Right ventricle myocardium superior (tissue), 1 donor: ENCODE measurements at places on chromosomes 4 and X. TPM values are rescaled to one million over a fixed set of nuclear protein-coding genes. Genes with fewer than 3 reads are reported as not detected.

MAML3 gene
- 2.4 TPM for total RNA-seq

RAB9B gene
- total RNA-seq: 28.0 TPM

OPRPN gene
- total RNA-seq: not detected

XAGE2 gene
- total RNA-seq: not detected

CYP2U1 gene
- total RNA-seq: 6.5 TPM

GRCh38 chr4:90474484-90474883, 347.3 kb downstream of the CCSER1 start:
- DNase-seq: no peak

DNA sequence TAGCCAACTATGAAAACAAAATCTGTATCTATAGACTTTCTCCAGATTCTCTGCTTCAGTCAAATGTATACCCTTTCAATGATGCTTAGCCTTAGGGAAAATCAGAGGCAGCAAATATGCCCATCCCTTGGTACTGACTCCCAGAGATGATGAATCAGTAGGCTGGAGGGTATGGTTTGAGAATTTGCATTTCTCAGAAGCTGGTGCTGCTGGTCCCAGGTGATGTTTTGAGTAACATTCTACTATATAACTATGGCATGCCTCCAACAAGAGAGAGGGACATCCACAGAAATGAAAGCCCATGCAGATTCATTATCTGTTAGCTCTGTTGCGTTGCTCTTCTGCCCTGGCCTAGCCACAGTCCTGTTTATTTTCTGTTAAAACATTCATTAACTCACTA, 13.6 kb downstream of the TNIP3 start:
- DNase-seq: no peak

DNA sequence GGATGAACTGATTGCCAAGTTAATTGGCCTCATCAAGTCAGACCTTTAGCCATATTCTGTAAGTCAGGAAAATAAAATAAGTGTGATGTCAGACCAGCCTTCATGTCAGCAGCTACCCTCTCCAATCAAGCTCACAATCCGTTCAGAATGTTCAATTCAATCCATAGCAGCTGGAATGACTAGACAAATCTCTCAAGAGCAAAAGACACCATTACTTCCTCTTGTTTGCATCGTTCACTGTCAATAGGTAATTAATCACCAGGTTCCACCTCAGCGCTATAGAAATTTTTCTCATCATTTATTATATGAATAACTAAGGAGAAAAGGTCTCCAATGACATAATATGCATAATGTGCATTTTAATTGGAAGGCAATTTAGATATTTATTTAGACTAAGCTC, 321.0 kb upstream of the GRIA3 start:
- DNase-seq: no peak

DNA sequence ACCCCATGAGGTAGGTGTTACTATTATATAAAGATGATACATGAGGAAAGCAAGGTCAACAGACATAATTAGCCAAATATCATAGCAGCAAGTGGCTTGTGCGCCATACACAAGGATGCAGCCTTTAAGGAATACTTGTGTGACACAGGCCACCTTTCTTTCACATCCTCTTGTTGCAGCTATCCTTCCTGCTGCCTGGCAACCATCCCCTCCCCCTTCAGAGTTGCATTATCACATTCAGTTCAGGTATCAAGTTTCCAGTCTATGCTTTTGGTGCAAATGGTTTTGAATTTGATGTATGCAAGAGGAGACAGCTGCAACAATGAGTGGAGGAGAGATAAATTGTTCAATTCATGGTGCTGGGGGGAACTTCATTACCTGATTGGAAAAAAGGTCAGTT, 6.4 kb downstream of the ZCCHC18 start:
- no peak for DNase-seq
